ENCODE measurements at places on chromosomes 16 and 17. TPM values are rescaled to one million over a fixed set of nuclear protein-coding genes. Genes with fewer than 3 reads are reported as not detected.

Gene SHISA6
- polyA plus RNA-seq: 0.27 TPM

Gene RHBDL3
- 4.8 TPM for polyA plus RNA-seq

DNA sequence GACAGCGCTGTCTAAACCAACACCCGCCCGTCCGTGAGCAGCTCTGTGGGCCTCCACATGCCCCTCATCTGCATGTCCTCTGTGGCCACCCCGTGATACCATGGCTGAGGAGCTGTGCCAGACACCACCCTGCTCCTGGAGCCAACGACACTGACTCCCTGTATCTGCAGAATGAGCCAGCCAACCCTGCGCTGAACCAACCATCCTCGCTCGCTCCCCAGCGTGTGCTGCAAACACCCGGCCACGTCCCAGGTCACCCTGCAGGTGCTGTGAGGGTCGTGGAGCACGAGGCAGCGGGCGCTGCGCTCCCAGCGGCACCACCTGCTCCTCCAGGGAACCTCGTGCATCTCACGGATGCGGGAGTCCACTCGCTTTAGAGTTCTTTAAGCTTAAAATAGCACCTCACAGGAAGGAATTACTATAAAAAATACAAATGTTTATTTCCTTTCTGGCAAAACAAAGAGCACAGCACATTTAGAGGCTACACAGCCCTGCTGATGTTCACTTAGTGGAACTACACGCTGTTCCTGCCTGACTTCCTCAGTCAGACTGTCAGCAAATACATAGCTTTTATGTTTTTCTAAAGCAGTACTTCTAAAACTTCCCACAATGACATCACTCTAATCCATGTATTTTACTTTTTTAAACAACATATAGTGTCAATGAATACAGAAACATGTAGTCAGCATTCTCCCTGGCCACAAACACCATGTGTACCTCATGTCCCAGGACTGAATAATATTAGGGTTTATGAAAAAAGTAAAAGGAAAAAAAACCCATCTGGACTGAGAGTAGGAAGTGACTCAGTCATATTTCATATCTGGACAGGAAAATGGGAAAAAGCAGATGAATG lies 43.5 kb downstream of the MAP1LC3B start:
- no peak for DNase-seq

DNA sequence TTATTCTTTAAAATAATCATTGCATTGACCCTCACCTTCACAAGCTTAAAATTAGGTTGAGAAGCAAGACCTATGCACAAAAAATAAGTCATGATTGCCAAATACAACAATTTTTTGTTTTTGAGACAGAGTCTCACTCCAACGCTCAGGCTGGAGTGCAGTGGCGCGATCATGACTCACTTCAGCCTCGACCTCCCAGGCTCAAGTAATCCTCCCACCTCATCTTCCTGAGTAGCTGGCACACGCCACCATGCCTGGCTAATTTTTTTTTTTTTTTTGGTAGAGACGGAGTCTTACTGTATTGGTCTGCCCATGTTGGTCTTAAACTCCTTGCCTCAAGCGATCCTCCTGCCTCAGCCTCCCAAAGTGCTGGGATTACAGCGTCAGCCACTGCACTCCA lies 24.2 kb downstream of the ZNF652 start:
- DNase-seq: no peak

GRCh38 chr17:9330141-9330540 lies 245.5 kb downstream of the STX8 start:
- no peak for DNase-seq

DNA sequence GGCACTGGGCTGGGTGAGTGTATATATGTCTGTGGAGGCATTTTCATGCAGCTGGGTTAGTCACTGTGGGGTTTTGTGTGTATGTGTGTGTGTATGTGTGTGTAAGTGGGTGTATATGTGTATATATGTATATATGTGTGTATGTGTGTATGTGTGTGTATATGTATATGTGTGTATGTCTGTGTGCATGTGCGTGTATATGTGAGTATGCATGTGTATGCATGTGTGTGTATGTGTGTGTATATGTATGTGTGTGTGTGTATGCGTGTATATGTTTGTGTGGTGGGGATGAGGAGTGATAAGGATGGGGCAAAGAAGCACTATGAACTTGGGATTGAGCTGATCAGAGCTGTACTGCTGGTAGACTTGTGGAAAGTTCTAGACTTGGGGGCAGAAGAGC lies 29.0 kb upstream of the PLLP start:
- no peak for DNase-seq

GRCh38 chr17:60535382-60536279 lies 9.6 kb upstream of the APPBP2 start:
- no peak for DNase-seq

- no peak for DNase-seq
Measured at GRCh38 chr17:6420173-6420641, 14.7 kb downstream of the AIPL1 start.

- DNase-seq: peak; percentile 81
Measured at GRCh38 chr16:50210266-50211038, 55.9 kb upstream of the ADCY7 start.

GRCh38 chr16:70739389-70739788 lies 53.5 kb upstream of the MTSS2 start:
- no peak for DNase-seq

DNA sequence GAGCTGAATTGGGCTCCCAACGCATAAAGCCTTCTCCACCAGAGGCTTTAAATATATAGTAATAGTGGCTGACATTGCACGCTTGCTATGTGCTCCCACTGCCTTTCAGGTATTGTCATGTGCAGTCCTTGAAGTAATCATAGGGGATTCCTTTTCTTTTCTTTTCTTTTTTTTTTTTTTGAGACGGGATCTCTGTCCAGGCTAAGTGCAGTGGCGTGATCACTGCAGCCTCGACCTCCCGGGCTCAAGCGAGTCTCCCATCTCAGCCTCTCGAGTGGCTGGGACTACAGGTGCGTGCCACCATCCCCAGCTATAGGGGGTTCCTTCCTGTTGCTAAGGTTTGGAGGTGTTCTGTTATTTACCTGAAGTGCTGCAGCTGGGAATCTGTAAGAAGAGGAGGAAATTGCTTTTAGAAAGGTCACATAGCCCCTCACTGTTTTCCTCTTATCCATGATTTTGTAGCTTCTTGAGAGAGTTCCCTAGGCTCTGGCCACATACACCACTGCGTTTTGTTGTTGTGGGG lies 845 bp downstream of the RPL27 start:
- no peak for DNase-seq

Measured in heart left ventricle (tissue), 16 donors.